ENCODE measurements at places on chromosomes 2 and 18.

DNA sequence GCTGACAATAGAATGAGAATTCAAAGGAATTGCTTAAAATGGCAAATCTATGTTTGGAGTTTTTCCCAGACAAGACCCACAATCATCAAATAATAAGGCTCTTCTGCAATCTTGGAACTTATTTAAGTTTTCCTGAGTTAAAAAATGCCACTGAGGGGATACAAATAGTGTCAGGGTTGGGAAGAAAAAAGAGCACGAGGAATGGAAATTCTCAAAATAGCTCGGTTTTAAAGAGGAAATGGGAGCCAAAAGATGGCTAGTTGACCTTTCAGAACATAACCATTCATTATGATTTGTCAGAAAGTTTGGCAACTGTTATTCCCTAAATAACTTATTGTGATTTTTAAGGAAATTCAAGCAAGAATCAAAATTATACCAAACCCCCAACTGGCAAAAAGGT is 127.7 kb downstream of the RAPGEF4 start:
- DNase-seq = no peak

DNA sequence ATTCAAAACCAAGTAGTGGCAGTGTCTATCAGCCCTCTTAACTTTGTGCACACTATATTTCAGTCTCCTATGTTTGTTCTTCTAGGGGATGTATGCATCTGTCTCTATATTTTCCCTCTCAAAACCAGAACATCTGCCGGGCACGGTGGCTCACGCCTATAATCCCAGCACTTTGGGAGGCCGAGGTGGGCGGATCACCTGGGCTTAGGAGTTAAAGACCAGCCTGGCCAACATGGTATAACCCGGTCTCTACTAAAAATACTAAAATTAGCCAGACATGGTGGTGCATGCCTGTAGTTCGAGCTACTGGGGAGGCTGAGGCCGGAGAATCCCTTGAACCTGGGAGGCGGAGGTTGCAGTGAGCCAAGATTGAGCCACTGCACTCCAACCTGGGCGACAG is 9.9 kb upstream of the GAREM2 start:
- DNase-seq = no peak

DNA sequence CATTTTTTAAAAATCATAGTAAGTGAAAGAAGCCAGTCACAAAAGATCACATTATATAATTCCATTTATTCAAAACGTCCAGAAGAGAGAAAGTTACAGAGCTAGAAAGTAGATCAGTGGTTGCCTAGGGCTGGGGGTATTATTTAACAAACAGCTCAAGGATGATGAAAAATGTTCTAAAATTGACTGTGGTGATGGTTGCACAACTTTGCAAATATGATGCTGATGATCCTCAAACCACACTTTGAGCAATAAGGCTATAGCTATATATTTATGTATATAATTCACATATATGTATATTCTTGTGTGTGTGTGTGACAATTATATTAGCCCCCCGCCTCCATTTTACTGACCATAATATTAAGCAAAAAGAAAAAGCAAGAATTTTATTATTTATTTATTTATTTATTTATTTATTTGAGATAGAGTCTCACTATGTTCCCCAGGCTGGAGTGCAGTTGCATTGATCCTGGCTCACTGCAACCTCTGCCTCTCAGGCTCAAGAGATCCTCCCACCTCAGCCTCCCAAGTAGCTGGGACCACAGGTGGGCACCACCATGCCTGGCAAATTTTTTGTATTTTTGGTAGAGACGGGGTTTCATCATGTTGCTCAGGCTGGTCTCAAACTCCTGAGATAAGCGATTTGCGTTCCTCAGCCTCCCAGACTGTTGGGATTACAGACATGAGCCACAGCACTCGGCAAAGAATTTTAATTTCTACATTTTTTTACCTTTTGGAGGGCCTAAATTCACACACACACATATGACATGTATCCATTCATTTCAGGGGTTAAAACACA is 1.9 kb downstream of the WDR12 start:
- DNase-seq = peak; percentile 9

GRCh38 chr2:145845207-145845894 is 1325.4 kb upstream of the ZEB2 start:
- DNase-seq = no peak

DNA sequence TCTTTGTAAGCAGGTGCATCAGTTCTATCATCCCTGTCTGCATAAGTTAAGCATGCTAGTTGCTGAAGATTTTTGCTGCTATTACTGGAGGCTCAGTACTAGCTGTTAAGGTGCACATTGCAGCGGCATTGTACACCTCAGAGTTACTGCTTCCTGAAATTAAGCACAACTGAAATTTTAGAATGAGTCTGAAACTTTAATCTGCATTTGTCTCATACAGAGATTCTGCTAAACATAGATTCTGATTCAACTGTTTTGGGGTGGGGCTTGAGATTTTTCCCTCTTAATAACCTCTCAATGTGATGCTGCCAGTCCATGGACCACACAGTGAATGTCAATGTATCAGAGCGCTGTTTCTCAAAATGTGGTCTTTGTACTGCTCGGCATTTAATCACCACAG is 585.7 kb upstream of the GCFC2 start:
- no peak for DNase-seq

DNA sequence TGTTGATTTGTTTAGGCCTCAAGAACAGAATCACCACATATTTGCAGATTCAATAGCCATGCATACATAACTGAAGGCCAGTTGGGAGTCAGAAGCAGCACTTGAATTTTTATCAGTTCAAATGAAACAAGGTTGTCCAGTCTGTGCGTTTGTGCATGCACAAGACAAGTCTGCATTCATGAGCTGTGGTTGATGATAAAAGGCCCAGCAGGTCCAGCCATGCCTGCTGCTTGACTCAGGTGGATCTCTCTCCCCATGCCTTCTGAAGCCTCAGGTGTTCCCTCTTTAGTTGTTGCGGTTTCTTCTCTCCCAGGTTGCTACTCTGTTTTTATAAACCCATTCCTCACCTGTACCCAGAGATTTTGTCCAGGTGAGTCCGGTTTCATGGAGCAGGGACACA is 124.5 kb downstream of the CCDC102B start:
- no peak for DNase-seq

GRCh38 chr2:126761981-126762878 is 106.3 kb downstream of the GYPC start:
- DNase-seq = no peak

DNA sequence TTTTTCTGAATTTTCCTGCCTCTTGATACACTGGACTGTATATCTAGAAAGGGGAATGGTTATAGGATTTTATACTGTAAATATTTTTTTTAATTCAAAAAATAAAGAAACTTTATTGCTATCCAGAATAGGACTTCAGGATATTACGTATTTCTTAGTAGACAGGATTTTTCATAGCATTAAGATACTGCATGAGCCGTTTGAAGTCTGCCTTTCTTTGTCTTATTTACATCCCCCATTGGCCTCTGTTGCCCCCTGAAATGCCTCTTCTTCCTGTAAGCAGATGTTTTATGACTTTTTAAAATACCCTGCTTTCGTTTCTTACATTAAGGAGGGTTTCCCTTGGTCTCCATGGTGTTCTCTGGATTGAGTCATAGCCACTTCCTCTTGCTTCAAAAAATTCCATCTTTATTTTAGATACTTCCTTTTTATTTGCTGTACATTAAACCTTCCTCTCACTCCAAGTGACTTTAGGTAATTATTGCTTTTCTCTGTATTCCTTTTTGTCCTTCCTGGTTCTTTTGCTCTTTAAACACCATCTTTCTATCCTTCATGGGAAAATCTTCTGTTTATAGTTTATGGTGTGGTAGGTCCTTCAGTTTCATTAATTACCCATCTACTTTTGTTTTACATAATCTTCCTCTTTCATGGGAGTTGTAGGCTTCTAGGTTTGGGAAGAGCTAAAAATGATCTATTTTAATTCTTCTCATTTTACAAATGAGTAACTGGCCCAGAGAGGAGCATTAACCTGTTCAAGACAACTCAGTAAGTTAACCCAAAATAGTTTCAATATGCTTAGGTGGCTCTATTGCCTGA is 72.6 kb downstream of the ZNF532 start:
- DNase-seq = peak; percentile 38

- DNase-seq = no peak
Measured at GRCh38 chr2:28343184-28343942, 49.3 kb upstream of the FOSL2 start.

GRCh38 chr2:232434563-232435374 is 21.2 kb upstream of the ALPI start:
- no peak for DNase-seq

GRCh38 chr2:78601113-78601512 is 424.4 kb upstream of the REG3G start:
- no peak for DNase-seq

- no peak for DNase-seq
Measured at GRCh38 chr2:240600451-240600961, 14.0 kb downstream of the CAPN10 start.

DNA sequence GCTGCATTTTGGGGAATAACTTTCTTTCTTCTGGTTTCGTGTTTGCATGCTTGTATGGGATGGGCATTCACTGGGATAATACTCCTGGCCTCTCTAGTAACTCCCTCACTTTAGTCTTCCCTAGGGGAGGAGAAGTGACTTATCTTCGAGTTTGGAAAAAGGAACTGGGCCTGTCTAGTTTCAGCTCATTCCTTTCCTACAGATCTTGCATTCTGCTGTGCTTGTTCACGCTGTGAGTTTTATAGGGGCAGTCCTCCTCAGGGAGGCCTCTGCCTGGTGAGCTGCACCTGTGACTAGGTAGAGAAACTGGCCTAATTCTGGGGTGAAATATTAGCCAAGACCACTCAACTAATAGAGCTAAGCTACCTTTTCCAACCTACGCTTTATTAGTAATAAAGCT is 50.9 kb downstream of the PHLPP1 start:
- DNase-seq = no peak

- DNase-seq = no peak
Measured at GRCh38 chr18:22521026-22521707, 103.5 kb upstream of the CTAGE1 start.

- DNase-seq = peak; percentile 51
Measured at GRCh38 chr2:215716956-215717355, 281.1 kb upstream of the FN1 start.

- DNase-seq = no peak
Measured at GRCh38 chr18:65257149-65257548, 493.7 kb upstream of the CDH7 start.

DNA sequence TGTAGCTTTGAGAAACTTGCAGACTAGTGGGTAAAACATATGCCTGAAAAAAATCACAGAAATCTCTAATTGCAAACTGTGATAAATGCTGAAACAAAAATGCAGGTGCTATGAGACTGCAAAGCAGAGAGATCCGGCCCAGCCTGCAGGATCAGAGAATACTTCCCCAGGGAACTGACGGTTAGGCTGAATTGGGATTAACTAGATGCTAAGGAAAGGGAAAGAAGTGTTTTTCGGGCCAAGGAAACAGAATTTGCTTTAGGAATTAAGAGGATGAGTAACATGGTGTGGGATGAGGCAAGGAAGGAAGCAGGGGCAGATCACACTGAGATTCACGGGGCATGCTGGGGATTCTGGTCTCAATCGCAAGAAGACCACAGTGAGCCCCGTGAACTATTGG is 71.5 kb downstream of the OSBPL6 start:
- DNase-seq = no peak

DNA sequence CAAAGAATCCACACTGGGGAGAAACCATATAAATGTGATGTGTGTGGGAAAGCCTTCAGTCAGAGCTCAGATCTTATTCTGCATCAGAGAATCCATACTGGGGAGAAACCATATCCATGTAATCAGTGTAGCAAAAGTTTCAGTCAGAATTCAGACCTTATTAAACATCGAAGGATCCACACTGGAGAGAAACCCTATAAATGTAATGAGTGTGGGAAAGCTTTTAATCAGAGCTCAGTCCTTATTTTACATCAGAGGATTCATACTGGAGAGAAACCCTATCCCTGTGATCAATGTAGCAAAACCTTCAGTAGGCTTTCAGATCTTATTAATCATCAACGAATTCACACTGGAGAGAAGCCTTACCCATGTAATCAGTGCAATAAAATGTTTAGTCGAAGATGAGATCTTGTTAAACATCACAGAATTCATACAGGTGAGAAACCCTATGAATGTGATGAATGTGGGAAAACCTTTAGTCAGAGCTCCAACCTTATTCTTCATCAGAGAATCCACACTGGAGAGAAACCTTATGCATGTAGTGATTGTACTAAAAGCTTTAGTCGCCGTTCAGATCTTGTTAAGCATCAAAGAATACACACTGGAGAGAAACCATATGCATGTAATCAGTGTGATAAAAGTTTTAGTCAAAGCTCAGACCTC is 16.7 kb upstream of the ZSCAN30 start:
- DNase-seq = no peak

DNA sequence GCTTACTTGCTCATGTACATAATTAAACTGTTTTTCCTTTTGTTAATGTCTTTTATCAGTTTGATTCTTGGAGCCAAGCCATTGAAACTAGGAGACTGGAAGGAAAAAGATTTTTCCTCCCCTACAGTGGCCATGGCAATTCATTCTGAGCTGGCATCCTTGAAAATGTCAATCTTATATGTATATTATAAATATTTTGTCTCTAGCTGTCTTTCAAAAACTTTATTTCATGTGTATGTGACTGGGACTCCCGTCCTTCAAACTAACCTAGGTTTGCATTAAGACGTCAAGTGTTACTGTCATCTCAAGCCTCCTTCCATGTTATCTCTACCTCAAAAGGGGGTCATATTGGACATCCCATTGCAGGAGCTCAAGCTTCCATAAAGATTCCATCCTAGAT is 280.4 kb downstream of the HRH4 start:
- DNase-seq = no peak

DNA sequence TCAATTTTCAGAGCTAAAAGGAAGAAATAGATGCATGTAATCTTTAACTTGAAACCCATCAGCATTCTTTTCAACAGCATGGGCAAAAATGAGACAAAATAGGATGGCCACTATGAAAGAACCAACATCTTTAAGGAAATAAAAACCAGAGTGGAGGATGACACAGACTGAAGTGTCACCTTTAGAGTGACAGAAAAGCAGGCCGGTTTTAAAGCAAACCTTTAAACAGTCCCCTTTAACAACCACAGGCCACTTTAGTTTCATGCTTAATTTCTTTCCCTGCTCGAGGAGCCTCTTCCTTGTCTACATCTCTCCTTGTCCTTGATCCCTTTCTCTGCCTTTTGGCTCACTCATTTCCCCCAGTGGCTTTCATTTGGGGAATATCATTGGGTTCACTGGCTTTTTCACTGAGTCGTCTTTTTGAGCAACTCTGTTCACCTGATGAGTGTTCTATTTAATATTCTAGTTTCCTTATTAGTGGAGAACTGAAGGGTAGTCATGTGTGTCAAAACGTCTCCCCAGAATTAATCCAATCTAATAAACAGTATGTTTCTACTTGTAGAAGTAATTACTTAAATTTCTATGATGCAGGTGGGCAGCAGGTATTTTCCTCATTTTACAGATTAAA is 72.5 kb downstream of the DOCK10 start:
- no peak for DNase-seq

- peak; percentile 82 for DNase-seq
Measured at GRCh38 chr18:10289951-10290637, 164.3 kb upstream of the APCDD1 start.

DNA sequence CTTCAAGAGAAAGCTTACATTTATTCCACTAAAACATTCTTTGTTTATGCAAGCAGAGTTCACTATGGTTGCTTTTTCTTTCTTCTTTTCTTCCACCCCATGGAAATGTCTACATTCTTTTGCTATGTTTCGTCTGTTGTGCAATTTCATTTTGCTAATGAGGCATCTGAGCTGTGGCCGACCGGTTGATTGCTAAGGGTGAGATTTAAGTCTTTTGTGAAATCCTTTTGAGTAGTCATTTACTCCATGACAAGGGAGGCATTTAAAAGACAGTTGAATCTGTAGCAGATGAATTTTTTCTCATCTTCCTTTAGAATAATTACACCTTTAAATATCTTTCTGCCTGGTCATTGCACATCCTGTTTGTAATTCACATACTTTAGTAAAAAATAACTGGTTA is 324.1 kb upstream of the THUMPD2 start:
- DNase-seq = peak; percentile 82

Data from foreskin fibroblast (primary cell).